GM23338 (cell line): ENCODE measurements at places on chromosomes 7 and 10.

GRCh38 chr7:137626469-137627067 lies 220.2 kb downstream of the DGKI start:
- DNase-seq, result peak; percentile 83

DNA sequence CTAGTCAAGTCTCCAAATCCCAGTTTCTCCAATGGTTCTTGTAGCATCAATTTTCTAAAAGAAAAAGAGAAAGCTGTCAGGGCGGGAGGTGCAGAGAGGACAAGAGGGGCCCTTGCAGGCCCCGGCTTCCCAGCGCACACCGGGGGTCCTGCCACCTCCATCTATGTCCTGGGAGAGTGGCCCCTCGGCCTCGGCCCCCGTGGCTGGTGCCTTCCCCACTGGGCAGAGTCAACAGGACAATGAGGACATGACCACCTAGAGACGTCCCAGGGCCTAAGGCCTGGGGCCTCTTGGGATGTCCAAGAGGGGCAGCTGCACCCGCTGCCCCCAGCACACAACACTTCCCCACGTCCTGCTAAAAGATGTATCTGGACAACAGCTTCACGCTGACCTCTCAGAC lies 5.9 kb downstream of the COX19 start:
- no peak for DNase-seq

- peak; percentile 41 for DNase-seq
Measured at GRCh38 chr10:124534231-124534798, 72.7 kb downstream of the LHPP start.

- no peak for DNase-seq
Measured at GRCh38 chr10:78266741-78267469, 233.2 kb downstream of the RPS24 start.

GRCh38 chr7:90173127-90173844 lies 19.0 kb downstream of the STEAP1 start:
- no peak for DNase-seq
